Liver (tissue), 10 donors: ENCODE measurements at places on chromosomes 12 and 14. TPM values are rescaled to one million over a fixed set of nuclear protein-coding genes. Genes with fewer than 3 reads are reported as not detected.

DNA sequence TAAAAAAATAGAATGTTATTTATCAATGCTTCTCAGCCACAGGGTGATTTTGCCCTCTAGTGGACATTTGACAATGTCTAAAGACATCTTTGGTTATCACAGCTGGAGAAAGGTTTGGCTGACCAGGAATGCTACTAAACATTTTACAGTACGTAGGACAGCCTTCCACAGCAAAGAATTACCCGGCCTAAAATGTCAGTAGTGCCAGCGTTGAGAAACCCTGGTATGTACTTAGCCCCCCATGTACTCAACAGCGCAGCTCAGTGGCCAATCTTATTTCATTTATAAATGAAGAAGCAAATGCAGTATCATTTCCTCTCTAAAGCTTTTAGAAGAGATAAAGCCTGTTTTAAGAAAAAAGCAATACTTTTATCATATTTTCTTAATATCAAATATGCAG is 5.8 kb downstream of the MARK3 start:
- no peak for DNase-seq
- no peak overlapping the region for H3K27ac ChIP-seq
- no peak overlapping the region for H3K4me3 ChIP-seq
- H3K27me3 ChIP-seq = no peaks in the 10 kb centered on the region
- peaks cover 18% of the 10 kb centered on the region for H3K4me1 ChIP-seq

DNA sequence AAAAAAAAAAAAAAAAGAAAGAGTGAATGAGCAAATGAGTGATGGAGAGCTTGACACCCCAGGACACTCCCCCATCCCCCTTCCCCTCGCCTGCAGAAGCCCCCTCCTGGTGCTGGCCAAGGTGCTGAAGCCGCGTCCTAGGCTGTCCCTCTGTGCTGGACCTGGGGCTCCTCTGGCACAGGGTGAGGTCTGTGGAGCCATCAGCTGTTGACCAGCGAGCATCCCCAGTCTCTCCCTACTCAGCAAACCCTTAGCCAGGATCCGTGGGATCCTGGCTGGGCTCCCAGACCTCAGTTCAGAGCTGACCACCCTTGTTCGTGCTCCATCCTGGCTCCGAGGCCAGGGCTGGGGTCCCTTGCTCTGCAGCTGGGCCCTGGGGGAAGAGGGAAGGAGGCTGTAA is 5.4 kb upstream of the KIF26A start:
- no peak for DNase-seq
- H3K4me1 ChIP-seq = peaks cover 18% of the 10 kb centered on the region
- H3K27ac ChIP-seq = no peak overlapping the region
- no peaks in the 10 kb centered on the region for H3K27me3 ChIP-seq
- no peaks in the 10 kb centered on the region for H3K36me3 ChIP-seq
- no peak overlapping the region for H3K4me3 ChIP-seq

DNA sequence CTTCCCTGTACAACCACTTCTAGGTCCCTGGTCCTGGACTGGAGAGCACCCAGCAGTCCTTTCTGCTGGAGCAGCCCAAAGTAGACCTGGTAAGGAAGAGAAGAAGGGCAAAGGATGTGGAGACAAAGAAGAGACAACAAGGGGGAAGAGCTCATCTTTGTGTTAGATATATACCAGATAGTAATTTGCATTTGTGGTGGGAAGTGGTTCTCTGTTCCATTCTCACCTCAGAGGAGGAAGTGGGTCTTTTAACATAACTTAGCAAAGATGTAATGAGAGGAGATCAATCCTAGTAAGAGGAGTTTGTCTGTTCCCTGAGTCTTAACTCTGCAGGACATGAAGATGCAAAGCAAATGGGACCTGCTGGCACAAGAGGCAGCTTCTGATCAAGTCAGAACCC is 8.0 kb downstream of the CCDC198 start:
- H3K36me3 ChIP-seq = peaks cover 2% of the 10 kb centered on the region
- H3K4me1 ChIP-seq = peaks cover 15% of the 10 kb centered on the region
- DNase-seq = no peak
- H3K4me3 ChIP-seq = no peak overlapping the region
- no peaks in the 10 kb centered on the region for H3K27me3 ChIP-seq
- H3K27ac ChIP-seq = no peak overlapping the region

DNA sequence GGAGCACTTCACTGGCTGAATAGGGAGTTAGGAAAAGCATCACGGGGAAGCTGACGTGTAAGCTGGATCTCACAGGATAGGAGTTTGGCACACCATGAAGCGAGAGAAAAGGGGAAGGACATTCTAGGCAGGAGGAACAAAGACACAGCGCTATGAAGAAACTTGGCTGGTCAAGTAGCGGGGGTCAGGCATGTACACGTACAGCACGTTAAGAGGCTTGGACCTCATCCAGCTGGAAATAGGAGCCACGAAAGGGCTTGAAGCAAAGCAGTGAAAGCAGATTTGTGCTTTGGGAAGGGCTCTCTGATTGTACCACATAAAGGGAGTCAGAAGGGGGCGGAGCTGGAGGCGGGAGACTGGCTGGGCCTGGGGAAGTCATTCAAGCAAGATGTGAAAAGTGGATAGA is 19.6 kb upstream of the GALNT8 start:
- H3K36me3 ChIP-seq = no peaks in the 10 kb centered on the region
- no peak overlapping the region for H3K27ac ChIP-seq
- DNase-seq = no peak
- H3K27me3 ChIP-seq = no peaks in the 10 kb centered on the region
- no peaks in the 10 kb centered on the region for H3K4me1 ChIP-seq

GRCh38 chr12:57626921-57627445 is 6.0 kb downstream of the B4GALNT1 start:
- peaks cover 6% of the 10 kb centered on the region for H3K4me1 ChIP-seq
- peaks cover 7% of the 10 kb centered on the region for H3K27me3 ChIP-seq
- H3K27ac ChIP-seq = no peak overlapping the region
- H3K4me3 ChIP-seq = no peak overlapping the region
- no peaks in the 10 kb centered on the region for H3K36me3 ChIP-seq

GRCh38 chr12:50174971-50175715 is 8.0 kb upstream of the CERS5 start:
- no peaks in the 10 kb centered on the region for H3K27me3 ChIP-seq
- H3K36me3 ChIP-seq = peaks cover 1% of the 10 kb centered on the region
- H3K4me3 ChIP-seq = no peak overlapping the region
- H3K27ac ChIP-seq = no peak overlapping the region

DNA sequence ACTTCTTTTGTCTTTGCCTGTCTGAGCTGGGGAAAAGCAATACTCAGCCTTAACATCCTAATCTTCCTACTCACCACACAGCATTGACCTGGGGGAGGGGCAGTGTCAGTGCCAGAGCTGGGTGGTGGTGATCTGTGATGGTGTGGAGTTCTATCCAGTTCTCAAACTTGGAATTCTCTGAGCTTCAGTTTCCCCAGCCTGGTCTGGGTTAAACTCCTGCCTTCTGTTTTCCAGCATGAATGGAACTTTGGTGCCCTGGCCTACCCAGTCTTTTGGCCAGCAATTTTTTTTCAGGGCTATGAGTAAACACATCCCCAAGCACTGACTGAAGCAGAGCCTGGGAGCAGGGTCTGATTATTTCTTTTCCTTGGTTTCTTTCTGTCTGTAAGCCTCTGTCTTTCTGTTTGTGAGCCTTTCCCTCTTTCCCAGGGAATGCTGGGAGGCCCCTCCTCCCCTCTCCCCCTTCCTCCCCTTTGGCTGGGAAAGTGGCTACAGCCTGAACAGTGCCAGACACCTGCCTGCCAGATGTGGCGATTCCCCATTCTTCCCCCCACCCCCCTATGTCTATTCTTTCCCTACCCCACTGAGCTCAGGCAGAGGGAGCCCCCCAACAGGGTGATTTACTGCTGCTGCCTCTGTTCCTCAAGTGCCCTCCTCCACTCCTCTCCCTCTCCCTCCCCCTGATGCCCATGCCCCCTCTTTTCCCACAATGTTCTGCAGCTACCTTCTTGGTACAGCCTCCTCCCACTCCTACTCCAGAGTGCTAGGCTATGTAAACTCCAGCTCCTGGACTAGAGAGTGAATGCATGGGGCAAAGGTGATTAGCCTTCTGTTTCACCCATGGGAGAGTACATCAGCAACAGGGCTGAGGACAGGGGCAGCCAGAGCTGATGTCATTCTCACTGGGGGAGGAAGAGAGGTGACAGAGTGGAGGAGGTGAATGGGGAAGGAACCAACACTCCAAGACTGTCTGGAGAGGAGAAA is 11.1 kb downstream of the GPR84 start:
- H3K4me1 ChIP-seq = peaks cover 31% of the 10 kb centered on the region
- no peak overlapping the region for H3K4me3 ChIP-seq
- no peaks in the 10 kb centered on the region for H3K27me3 ChIP-seq
- peak overlapping the region; percentile 78 for H3K27ac ChIP-seq

- no peak overlapping the region for H3K4me3 ChIP-seq
- H3K27me3 ChIP-seq = no peaks in the 10 kb centered on the region
- no peaks in the 10 kb centered on the region for H3K36me3 ChIP-seq
- DNase-seq = no peak
Observed at GRCh38 chr12:68163560-68164081, 4.1 kb upstream of the IFNG start.

DNA sequence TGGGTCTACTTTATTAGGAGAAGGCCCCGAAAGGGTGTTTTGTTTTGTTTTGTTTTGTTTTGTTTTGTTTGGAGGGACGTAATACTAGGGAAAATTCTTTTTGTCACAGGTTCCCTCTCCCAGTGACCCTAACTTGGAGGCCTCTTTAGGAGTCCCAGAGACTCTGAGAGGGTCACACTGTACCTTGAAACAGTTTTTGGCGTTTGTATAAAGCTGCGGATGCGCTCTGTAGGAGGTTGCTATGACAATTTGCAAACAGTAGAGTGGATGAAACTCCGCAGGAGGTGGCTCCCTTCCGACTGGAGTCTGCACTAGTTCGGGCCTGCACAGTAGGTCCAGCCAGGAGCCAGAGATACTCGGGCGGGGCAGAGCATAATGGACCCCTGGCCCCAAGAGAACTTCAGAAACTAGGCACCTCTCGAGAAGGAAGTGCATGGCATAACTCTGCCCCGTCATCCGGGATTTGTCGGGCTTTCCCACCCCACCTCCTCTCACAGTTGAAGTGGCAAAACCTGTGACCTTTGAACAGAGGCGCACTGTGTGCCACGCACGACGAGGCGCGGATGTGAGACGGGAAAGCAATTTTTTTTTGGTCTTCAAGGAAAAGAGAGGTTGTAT is 1.3 kb upstream of the DYRK2 start:
- H3K4me1 ChIP-seq = peaks cover 14% of the 10 kb centered on the region
- H3K36me3 ChIP-seq = no peaks in the 10 kb centered on the region
- peak overlapping the region; percentile 78 for H3K27ac ChIP-seq
- H3K27me3 ChIP-seq = no peaks in the 10 kb centered on the region
- no peak for DNase-seq

DNA sequence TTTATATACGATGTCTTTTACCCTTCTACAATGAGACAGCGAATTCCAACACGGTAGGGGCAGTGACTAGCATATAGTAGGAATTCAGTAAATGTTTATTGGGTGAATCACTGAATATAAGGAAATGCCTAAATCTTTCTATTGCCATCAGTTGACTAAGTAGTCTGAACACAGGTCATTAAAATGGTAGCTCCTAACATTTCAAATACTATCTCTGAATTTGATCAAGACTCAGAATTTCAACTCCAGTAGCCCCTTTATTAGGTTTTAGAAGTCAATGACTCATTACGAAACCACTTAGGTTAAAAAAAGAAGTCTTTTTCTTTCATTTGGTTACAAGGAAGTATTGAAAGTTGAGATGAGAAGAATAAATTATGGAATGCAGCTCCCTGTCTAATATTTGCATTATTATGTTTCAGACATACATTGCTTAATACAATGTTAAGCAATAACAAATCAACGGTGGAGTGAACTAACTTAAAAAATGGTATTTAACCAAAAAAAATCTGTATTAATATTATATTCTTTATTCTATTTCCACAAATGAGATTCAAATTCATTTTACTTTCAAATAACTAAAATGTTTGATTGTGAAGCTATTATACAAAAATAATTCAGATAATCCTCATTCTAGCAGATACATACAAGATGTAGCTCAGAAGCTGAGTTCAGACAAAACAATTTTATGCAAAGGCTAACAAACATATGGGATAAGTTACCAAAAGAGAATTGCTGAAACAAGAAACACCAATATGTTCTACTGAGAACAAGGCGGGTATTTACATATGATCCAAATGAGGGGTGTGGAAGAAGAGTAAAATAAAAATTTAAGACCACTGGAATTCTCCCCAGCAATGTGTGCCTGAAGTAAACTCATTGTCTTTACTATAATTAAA is 302.7 kb downstream of the CEP128 start:
- no peak overlapping the region for H3K4me3 ChIP-seq
- no peak for DNase-seq
- no peaks in the 10 kb centered on the region for H3K36me3 ChIP-seq
- no peaks in the 10 kb centered on the region for H3K27me3 ChIP-seq

- peaks cover 17% of the 10 kb centered on the region for H3K36me3 ChIP-seq
- H3K27ac ChIP-seq = no peak overlapping the region
- H3K4me1 ChIP-seq = no peaks in the 10 kb centered on the region
- no peak overlapping the region for H3K4me3 ChIP-seq
- no peaks in the 10 kb centered on the region for H3K27me3 ChIP-seq
Observed at GRCh38 chr12:109815757-109816617, 17.2 kb downstream of the TRPV4 start.

- peaks cover 35% of the 10 kb centered on the region for H3K36me3 ChIP-seq
- no peak overlapping the region for H3K27ac ChIP-seq
- H3K4me1 ChIP-seq = no peaks in the 10 kb centered on the region
- no peaks in the 10 kb centered on the region for H3K27me3 ChIP-seq
- H3K4me3 ChIP-seq = no peak overlapping the region
Observed at GRCh38 chr12:121245951-121246350, 36.0 kb downstream of the P2RX4 start.

GRCh38 chr12:83016218-83016835 is 329.6 kb downstream of the TMTC2 start:
- DNase-seq = no peak
- H3K36me3 ChIP-seq = no peaks in the 10 kb centered on the region
- H3K4me3 ChIP-seq = no peak overlapping the region
- H3K27ac ChIP-seq = no peak overlapping the region

DNA sequence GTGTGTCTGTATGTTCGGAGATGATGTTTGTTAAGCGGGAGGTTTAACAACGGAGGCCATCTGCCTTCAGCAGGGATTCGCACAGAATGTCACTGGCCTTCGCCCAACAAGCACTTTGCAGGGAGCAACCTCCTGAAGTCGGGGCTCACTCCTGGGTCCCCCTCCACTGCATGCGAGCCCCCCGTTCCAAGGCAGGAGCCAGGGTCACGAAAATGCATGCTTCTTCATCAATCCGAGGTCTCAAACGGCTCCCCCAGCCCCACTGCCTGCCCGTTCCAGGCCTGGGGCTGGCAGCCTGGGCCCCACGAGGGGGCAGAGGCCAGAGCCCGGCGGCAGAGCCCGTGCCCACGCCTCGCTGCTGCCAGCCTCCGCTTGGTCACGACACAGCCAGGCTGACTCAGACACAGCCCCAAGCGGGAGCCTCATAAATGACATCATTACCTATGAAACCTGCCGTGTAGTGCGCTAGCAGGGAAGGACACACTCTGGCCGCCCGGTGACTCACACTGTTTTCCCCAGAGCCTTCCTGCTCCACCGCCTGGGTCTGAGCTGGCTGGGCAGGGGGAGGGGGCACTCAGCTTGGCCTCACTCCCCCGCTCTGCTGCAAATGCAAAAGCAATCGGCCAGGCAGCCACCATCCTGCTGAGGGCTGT is 169.5 kb upstream of the RTL1 start:
- H3K27ac ChIP-seq = no peak overlapping the region
- DNase-seq = peak; percentile 31
- no peaks in the 10 kb centered on the region for H3K4me1 ChIP-seq
- H3K36me3 ChIP-seq = no peaks in the 10 kb centered on the region

LGR5 gene
- 0.67 TPM for total RNA-seq

LUM gene
- 18.1 TPM for total RNA-seq

CLEC14A gene
- 7.3 TPM for total RNA-seq

SPRING1 gene
- 11.7 TPM for total RNA-seq

GLIPR1L1 gene
- total RNA-seq = not detected

KCNC2 gene
- not detected for total RNA-seq

RTN1 gene
- total RNA-seq = 1.8 TPM

ABCC9 gene
- total RNA-seq = 55.6 TPM

TMTC1 gene
- 1.2 TPM for total RNA-seq
